ENCODE measurements at places on chromosomes 13 and 19.

GRCh38 chr19:12777217-12778016, 2.1 kb upstream of the HOOK2 start:
- H3K4me3 ChIP-seq, result peak overlapping the region; percentile 34
- H3K27ac ChIP-seq, result peak overlapping the region; percentile 80
- no peaks in the 10 kb centered on the region for H3K27me3 ChIP-seq
- DNase-seq, result peak; percentile 87
- H3K36me3 ChIP-seq, result no peaks in the 10 kb centered on the region

DNA sequence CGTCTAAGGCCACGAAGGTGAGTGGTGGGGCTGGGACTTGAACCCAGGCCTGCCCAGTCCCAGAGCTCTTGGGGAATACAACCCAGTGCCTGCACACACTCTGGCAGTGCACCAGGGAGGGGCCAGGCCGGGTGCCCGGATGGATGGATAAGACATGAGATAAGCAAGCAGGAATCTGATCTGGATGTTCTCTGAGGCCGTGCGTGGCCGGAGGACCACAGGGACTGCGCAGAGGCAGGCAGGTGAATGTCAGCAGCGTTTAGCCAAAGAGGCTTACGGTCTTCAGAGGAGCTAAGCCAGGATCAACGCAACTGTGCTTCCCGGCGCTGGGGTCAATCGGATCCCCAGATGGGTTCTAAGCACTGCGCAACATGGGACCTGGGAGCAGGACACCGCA, 1.5 kb downstream of the ZNF787 start:
- H3K4me1 ChIP-seq, result peaks cover 28% of the 10 kb centered on the region
- no peaks in the 10 kb centered on the region for H3K27me3 ChIP-seq
- peaks cover 5% of the 10 kb centered on the region for H3K36me3 ChIP-seq
- H3K4me3 ChIP-seq, result peak overlapping the region; percentile 83

DNA sequence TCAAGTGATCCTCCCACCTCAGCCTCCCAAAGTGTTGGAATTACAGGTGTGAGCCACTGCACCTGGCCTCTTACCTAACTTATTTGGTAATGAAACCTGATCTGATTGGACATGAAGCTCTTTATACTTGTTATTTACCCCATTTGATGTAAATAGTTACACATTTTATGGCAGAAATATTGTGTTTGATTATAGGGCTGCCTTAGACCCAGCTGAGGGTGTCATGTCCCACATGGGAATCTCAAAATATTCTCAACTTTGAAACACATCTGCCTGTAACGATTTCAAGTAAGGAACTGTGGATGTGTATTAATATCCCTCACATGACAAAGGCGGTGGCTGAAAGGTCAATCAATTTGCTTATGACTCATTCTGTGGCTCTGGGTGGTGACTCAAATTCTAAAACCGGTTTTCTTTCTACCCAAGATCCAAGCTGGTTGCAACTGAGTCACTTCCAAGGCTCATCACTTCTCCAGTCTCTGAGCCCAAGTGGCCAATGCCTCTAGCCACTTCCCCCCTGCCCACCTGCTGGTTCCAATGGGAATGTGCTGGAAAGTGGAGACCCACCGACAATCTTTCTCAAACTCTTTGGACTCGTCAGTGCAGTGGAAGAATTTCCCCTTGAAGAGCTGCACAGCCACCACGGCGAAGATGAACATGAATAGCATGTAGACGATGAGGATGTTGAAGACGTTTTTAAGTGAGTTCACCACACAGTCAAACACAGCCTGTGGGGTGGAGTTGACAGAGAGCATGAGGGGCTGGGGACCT, 110.9 kb downstream of the IER2 start:
- no peak overlapping the region for H3K27ac ChIP-seq
- no peak overlapping the region for H3K4me3 ChIP-seq
- H3K4me1 ChIP-seq, result no peaks in the 10 kb centered on the region
- DNase-seq, result no peak

GRCh38 chr19:22144394-22144793, 52.4 kb downstream of the ZNF676 start:
- no peaks in the 10 kb centered on the region for H3K27me3 ChIP-seq
- H3K4me3 ChIP-seq, result no peak overlapping the region
- H3K4me1 ChIP-seq, result no peaks in the 10 kb centered on the region
- no peak overlapping the region for H3K27ac ChIP-seq
- H3K36me3 ChIP-seq, result no peaks in the 10 kb centered on the region
- peak; percentile 11 for DNase-seq

DNA sequence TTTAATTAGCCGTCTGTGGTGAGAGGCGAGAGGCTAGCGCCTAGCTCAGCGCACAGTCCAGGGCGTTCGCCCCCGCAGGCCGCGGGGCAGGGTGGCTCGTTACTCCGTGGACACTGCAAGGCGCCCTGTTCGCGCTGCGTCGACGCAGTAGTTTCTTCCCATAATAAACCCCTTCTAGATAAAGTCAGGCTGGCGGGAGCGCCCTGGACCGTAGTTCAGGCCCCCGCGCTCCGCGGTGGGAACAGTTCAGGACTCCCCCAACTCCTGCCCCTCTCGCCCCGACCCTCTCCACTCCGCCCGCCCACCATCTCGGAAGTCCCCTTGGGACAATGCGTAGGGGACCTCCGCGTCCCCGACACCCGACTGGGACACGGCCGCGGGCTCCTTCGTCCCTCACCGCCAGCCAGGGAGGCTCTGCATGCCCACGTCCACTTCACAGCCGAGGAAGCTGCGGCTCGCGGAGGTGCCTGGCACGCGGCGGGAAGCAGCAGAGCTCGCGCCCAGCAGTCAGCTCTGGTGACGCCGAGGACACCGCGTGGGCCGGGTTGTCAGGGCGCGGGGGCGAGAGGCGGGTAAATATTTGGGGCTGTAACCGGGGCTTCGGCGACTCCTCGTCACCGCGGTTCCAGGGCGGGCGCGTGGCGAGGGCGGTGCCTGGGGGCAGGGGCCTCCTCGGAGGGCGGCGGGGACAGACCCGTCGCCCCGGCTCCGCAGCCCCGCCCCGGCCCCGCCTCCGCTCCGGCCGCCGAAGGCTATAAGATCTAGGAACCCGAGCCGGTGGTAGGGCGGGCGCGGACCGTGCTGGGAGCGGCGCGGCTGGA, at the start of gene RGCC:
Gene RGCC, plus strand, starts transcription at position 783 of the 821 bp plus-strand sequence. CDS start 158 bp downstream, outside the sequence.
- H3K4me3 ChIP-seq, result no peak within 1 kb of the TSS
- no peaks in the 10 kb centered on the region for H3K27me3 ChIP-seq
- H3K4me1 ChIP-seq, result peaks cover under 1% of the 10 kb centered on the region
- H3K27ac ChIP-seq, result no peak within 1 kb of the TSS
- no peaks in the 10 kb centered on the region for H3K36me3 ChIP-seq
